ENCODE measurements at places on chromosomes 1 and 21. TPM values are rescaled to one million over a fixed set of nuclear protein-coding genes. Genes with fewer than 3 reads are reported as not detected.

- DNase-seq: no peak
Observed at GRCh38 chr1:244672946-244673682, 20.2 kb downstream of the DESI2 start.

DNA sequence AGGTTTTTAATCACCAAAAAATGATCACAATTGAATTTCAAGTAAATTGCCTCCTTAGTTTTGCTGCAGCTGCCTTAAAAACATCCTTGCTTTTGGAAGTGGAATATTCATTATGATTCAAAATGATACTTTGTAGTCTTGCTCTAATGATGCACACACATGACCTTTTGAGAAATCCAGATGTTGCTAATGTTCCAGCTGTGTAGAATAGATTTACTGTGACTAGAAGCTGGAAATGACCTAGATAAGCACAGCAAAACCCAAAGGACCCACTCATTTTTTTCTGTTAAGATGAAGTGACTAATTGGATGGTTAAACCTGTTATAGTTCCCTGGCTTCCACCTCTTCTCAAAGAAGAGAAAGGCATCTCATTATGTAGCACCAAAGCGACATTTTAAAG is 64.6 kb upstream of the RALGPS2 start:
- no peak for DNase-seq

DNA sequence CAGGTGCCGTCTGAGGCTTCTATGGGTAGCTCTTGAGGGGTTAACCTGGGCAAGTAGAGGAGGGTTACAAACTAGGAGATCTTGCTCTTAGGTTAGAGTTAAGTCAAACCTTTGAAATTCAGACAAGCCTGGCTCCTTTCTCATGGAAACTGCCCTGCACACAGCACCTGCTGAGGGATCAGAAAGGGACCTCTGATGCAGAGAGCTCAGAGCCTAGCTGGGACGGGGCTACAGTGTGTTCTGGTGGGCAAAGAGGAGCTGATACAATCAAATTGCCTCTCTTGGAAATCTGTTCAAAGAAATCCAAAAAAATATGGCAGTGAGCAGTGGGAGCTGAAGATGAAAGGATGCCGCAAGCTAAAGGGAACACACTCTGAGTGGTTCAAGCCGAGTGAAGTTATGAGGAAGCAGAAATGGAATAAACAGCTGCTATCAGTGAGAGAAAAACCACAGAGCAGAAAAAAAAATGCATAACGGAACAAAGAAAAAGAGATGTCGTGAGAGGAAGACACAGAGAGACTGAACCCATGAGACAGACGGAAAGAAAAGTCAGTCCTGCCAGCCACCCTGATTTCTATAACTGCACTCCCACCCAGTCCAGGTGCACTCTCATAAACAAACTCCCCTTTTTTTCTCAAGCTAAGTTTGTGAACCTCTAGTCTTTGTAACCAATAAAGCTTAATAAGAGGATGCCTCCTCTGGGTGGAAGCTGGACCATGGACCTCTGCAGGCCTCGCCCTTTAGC is 26.6 kb downstream of the PAFAH2 start:
- DNase-seq: peak; percentile 56

The DNM3 gene
- polyA plus RNA-seq: 2.2 TPM

The PRAMEF26 gene
- not detected for polyA plus RNA-seq

The MPL gene
- 0.21 TPM for polyA plus RNA-seq

DNA sequence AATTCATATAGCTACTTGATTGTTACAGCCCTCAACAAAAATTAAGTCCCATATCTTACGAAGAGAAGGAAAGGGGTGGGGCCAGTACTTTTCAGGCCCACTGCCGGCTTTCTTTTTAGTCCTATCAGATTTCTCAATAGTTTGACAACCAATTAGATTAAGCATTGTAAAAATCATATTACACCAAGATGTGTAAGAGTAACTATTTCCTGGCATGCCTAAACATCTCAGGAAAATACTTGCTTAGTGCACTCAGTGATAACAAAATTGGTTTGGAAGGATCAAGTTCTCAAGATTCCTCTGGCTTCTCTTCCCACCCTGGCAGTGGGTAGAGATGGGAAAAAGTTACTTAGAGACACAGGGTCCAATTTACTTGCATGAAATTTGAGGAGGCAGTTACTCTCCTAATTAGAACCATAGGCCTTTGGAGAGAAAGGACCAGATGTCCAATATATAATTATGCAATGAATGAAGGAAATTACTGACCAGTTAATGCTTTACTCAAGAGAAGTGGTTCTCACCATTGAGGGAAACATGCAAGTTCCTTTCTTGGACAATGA is 30.1 kb downstream of the STPG1 start:
- DNase-seq: no peak

- DNase-seq: no peak
Observed at GRCh38 chr1:242205622-242206489, 207.0 kb upstream of the MAP1LC3C start.

DNA sequence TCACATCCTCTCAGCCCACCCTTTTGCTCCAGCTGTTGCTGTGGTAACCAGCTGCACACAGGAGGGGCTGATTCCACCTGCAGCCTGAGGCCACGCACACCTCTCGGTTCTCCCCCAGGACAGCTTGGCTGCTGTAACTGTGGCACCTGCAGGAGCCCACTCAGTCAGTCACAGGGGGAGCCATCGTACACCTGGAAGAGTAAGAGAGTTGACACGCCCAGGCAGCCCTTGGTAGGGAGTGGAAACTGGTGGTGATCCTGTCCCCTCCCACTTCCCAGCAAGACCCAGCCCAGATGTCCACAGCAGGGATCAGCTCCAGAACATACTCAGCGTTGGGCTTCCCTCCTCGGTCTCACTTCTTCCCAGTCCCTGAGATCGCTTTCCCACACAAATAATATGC is 32.2 kb upstream of the BACE2 start:
- no peak for DNase-seq

- no peak for DNase-seq
Observed at GRCh38 chr1:156081917-156082308, 352 bp downstream of the MEX3A start.

DNA sequence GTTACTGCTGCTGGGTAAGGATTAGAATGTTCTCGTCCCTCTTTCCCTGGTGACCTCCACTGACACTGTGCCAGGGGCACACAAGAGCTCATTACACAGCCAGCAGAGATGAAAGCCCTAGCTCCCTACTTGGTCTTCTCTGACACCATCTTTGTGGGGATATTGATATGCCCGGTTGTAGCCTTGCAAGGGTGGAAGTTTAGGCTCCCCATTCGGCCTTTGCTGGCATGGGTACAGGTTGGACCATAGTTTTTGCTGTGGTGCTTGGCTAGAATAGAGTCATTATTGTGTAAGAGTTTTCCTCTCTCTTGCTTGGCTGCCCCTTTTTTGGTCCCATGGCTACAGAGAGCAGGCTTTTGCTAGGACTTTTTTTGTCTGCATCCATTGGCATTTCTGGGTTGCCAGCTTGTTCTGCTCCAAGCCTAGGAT is 12.3 kb downstream of the RAB4A start:
- no peak for DNase-seq

The CD1E gene
- polyA plus RNA-seq: 0.34 TPM

DNA sequence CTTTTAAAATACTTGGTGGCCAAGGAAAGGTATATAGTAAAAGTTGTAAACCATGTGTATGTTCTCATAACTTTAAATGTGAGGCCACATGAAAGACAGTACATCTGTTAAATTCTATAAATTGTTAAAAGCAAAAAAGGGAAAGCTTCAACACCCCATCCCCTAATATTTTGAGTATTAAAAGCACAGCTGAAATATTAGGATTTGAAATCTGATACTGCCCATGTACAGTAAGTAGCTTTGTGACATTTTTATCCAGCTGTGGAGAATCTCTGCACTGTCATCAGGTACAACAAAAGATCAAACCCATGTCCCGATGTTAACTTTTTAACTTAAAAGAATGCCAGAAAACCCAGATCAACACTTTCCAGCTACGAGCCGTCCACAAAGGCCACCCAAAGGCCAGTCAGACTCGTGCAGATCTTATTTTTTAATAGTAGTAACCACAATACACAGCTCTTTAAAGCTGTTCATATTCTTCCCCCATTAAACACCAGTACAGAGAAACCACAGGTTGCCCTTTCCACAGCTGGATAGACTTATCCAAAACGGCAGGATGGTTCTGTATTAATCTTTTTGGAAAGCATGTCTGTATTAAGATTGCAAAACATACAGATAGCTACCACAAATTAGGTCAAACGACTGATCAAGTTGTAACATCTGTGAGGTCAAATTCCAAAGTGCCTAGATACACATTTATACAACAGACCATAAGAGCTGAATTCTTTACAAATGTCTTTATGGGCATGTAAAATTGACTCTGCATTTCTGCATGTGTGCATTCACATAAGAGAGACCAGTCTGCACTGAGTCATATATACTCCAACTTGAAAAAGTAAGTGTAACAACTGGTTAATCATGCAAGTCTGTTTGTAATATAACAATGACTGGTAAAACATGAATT is 5.2 kb downstream of the IRF2BP2 start:
- peak; percentile 76 for DNase-seq

DNA sequence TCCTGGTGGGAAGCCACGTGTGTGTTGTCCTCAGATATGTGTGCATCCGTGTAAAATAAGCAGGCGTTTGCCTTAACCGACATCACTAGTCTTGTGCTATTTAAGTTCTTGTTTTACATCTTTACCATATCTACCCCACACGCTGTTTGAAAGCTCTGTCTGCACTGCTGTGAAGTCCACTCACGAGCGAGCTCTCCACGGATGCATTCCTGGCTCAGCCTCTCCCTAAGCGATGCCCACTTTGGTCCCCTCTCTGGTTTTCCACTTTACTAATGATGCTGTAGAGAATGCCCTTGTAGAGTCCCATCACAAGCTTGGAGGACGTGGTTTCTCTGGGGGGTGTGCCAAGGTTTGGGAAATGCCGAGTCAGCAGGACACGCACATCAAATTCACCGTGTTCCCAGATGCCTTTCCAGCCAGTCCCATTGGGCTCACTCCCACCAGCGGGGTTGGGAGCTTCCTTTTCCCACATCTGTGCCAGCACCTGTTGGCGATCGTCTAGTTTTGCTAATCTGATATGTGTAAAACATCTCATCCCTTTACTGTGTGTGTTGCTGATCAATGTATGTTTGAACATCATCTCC is 43.8 kb downstream of the ACTL8 start:
- no peak for DNase-seq

DNA sequence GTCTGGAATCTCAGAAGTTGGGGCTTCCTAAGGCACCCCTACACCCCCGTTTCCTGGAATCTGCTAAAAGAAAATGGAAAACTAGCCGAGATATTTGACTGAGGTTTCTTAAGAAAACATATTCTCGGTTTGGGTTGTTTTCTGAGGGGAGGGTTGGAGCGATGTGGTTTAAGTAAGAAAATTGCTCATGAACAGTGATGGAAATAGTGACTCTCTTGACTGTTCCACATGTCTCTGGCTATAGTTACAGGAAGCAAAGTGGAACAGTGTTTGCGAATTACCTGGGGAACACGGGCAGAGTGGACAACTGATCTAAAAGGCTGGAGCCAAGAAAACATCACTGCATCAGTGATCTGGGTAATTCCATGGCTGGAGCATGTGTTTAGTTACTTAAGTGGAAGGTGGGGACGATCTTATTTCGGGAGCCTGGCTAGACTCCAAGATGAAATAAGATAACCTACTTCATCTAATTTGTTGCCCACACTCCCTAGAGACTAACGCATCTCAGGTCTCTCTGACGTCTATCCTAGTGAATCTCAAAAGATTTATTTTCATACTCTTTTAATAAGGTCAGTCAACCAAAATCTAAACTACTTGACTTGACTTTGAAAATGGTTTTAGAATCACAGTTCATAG is 92.4 kb downstream of the KCNJ15 start:
- no peak for DNase-seq

DNA sequence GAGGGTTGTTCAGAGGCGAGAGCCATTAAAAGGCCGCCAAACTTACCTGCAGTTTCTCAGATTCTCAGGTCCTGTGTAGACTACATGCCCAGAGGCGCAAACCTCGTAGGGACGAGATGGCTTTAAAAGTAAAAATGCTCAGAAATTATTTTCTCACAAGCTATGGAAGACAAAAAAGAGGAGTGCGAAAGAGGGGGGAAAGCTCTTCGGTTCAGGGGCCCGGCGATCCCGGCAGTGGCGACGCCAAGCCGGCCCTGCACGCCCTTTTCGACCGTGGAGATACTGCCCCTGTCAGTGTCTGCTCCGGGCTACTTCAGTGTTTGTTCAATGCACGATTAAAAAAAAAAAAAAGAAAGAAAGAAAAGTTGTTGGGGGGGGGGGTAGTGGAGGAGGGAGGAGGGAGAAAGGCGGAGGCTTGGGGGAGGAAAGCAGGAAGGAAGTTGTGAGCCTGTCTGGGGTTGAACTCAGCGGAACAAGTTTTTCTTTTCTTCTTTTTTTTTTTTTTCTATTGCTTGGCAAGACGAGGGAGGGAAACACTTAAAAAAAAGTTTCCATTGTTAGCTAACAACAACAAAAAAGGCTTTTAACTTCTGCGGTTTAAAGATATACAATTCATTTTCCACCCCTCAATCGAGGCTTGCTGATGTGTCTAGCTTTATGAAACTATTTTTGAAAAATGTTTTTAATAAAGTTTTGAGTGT is at the start of gene ITPKB:
Gene ITPKB (minus strand): TSS at position 288 of the 701 bp plus-strand sequence. CDS start 1,824 bp downstream, outside the sequence.
- DNase-seq: peak; percentile 78

- DNase-seq: no peak
Observed at GRCh38 chr1:117678246-117678977, 72.6 kb downstream of the TENT5C start.

GRCh38 chr1:233197940-233198339 is 97.6 kb downstream of the PCNX2 start:
- no peak for DNase-seq

The NME7 gene
- polyA plus RNA-seq: 24.2 TPM

- peak; percentile 81 for DNase-seq
Observed at GRCh38 chr1:174877208-174877673, 122.5 kb upstream of the CACYBP start.

The PADI1 gene
- not detected for polyA plus RNA-seq

The TRNP1 gene
- polyA plus RNA-seq: 16.0 TPM

GRCh38 chr1:44532567-44532944 is 127.5 kb downstream of the RNF220 start:
- no peak for DNase-seq

The C1orf141 gene
- polyA plus RNA-seq: 0.22 TPM

GRCh38 chr21:24259241-24259640 is 1348.0 kb downstream of the MRPL39 start:
- no peak for DNase-seq

The KISS1 gene
- 2.8 TPM for polyA plus RNA-seq

The OPN3 gene
- polyA plus RNA-seq: 15.2 TPM

The MANEAL gene
- 5.6 TPM for polyA plus RNA-seq

GRCh38 chr1:209873067-209873799 is 45.5 kb downstream of the UTP25 start:
- no peak for DNase-seq

DNA sequence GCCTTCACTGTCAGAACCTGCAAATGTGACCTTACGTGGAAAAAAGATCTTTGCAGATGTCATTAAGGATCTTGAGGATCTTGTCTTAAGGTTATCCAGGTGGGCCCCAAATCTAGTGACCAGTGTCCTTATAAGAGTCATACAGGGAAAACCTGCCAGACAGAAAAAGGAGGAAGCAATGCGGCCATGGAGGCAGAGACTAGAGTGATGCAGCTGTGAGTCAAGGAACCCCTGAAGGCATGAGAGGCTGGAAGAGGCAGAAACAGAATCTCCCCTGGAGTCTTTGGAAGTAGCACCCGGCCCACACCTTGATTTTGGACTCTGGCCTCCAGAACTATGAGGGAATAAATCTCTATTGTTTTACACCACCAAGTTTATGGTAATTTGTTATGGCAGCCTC is 36.5 kb upstream of the DNASE2B start:
- no peak for DNase-seq

The SPRR2E gene
- polyA plus RNA-seq: not detected

GRCh38 chr1:75502776-75503175 is 108.1 kb downstream of the SLC44A5 start:
- DNase-seq: no peak

GRCh38 chr1:26029864-26030481 is 8.4 kb downstream of the EXTL1 start:
- no peak for DNase-seq

The BARHL2 gene
- not detected for polyA plus RNA-seq

The FCGR2B gene
- 0.06 TPM for polyA plus RNA-seq

Data from large intestine (tissue), 12 donors.